ENCODE measurements at places on chromosomes 13 and 19.

DNA sequence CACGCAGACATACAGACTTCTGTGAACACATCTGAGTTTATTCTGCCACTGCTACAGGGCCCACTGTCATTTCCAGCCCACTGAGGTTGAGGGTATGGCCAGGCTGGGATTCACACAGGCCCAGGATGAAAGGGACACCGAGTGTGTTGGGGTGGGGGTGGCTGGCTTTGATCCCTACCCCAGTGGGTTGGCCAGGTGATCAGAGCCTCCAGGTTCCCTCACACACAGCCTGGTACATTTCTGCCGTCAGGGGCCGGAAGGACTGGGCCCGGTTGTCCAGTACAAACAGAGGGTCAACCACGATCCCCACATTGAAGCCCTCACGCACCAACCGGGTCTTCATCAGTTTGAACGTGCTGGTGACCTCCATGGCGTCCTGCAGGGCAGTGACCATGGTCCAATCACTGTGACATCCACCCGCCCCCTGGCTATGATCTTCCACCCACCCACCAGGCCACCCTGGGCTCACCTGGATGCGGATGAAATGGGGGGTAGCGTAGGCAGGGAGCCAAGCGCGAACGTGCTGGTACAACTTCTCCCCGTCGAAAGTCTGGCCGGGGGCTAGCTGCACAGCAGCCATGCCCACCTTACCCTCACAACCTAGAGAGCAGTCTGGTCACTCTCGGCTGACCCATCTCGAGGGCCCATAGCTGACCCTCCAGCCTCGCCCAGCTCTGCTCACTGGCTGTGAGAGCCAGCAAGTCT is 13.3 kb downstream of the SLC27A5 start:
- DNase-seq, result no peak

DNA sequence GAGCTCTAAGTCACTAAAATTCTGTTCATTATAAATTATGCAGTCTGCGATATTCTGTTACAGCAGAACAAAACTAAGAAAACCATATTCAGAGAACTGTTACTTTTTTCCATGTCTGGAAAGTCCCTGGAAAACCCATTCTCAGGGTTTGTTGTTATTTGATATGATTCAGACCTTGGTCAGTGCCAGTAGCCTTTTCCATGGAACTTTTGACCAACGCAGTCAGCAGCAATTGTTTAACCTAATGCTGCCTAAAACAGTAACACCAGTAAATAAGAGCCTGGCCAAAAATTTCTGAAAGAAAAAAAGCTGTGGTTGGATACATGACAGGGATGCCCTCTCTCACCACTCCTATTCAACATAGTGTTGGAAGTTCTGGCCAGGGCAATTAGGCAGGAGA is 402.7 kb downstream of the TBC1D4 start:
- DNase-seq, result no peak

DNA sequence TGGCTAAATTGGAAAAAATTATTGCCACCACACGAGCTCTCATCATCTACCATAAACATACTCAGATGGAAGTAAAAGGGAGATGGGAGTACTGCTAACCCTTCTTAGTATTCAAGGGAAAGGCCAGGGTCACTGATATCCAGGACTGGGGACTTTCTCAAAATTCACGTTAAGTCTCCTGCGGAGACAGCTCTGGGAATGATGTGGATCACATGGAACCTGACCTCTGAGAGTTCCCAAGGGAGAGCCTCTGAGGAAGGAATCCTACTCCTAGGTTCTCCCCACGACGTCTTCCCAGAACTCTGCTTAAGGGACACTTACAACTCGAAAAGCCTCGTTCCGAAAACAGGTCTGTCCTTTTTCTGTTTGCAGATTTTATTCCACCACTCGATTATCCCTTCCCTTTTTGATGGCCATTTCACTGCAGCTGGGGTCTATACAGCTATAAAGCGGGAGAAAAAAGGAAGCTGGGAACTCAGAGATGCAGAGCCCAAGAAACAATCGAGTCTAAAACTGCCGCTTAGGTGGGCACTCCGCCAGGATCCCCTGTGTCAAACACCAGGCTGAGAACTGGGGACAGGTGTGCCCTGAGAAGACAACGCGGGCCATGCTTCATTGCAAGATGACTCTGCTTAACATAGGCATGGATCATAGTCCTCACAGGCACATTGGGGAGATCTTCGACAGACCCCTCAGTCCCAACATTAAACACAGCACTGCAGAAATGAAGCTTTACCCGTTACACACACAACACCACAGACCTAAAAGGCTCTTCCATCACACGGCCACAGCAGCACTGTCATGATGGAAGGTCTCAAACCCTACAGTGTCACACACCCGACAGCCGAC is 823 bp upstream of the ZNF567 start:
- DNase-seq, result no peak

DNA sequence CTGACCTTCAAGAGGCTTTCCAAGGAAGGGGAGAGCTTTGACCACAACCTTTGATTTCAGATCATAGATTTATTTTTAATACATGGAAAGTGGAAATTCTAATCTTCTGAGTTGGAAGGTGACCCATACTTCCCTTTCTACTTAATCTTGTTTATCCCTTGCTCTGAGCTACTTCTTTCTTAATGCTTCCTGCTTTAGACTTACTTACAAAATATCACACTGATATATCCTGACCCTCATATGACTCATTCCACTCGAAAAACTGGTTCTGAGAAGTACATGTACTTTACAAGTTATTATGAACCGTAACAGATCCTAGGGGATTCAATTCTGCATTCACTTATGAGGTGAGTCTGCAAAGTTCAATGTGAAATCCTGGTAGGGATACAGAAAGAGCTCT is 76.2 kb upstream of the IRS2 start:
- DNase-seq, result no peak

- no peak for DNase-seq
Measured at GRCh38 chr13:106038752-106039151, 496.7 kb downstream of the EFNB2 start.

Data from mesenteric fat pad (tissue), 1 donor.